ENCODE measurements at places on chromosomes 1 and 21.
A peak's percentile ranks its signal among the peaks of the same experiment; 100 is the strongest.

- DNase-seq, result no peak
Observed at GRCh38 chr21:34844924-34845238, 176.1 kb downstream of the CLIC6 start.

DNA sequence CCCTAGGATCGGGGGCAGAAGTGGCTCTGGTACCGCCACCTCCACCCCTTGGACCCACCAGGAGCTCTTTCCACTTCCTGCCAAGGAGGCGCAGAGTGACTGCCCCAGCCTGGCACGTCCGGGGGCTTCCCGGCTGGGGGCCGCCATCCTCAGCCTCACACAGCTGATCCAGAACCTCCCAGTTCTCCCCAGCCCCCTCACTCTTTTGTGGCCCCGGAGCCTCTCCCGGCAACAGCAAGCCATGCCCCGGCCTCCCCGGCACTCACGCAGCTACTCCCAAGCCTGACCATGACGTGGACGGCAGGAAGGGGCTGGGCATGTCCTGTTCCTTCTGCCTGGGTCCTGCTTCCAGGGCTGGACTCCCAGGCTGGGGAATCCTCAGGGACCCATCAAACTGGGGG is 17.1 kb downstream of the TP73 start:
- DNase-seq, result no peak

GRCh38 chr1:20950679-20951078 is 163.6 kb upstream of the HP1BP3 start:
- no peak for DNase-seq

- DNase-seq, result no peak
Observed at GRCh38 chr1:182185842-182186756, 124.6 kb upstream of the ZNF648 start.

DNA sequence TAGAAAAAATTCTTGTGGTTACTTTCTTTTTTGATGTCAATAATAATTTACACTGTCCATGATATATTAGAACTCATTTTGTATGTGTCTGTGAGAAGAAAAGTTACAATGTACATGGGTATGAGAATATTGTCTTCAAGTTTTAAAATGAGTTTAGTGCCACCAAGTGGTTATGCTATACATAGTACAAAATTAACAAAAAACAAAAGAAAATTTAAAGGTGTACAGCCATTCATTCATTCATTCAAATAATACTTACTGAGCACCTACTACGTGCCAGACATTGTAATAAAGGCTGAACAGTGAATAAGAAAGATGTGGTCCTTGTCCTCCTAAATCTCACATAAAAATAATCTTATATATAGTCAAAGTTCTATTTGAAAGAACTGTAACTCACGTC is 27.7 kb downstream of the UCHL5 start:
- DNase-seq, result peak; percentile 31

GRCh38 chr1:80047791-80048190 is 1041.3 kb upstream of the ADGRL4 start:
- DNase-seq, result no peak

DNA sequence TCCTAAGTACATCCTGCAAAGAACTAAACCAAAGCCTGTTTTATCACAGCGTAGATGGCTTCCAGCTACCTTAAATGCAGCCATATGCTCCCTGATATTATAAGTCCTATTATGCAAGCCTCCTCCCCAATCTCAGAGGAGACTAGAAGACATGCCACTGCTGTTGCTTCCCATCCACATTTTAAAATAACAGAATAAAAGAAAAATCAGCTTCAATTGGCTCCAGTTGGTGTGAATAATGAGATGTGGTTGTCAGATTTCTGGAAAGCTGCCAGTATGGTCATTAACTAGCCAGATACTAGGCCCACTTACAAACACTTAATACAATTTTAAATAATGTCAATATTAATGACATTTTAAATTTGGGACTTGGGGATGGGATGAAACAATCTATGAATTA is 25.7 kb downstream of the WARS2 start:
- no peak for DNase-seq

DNA sequence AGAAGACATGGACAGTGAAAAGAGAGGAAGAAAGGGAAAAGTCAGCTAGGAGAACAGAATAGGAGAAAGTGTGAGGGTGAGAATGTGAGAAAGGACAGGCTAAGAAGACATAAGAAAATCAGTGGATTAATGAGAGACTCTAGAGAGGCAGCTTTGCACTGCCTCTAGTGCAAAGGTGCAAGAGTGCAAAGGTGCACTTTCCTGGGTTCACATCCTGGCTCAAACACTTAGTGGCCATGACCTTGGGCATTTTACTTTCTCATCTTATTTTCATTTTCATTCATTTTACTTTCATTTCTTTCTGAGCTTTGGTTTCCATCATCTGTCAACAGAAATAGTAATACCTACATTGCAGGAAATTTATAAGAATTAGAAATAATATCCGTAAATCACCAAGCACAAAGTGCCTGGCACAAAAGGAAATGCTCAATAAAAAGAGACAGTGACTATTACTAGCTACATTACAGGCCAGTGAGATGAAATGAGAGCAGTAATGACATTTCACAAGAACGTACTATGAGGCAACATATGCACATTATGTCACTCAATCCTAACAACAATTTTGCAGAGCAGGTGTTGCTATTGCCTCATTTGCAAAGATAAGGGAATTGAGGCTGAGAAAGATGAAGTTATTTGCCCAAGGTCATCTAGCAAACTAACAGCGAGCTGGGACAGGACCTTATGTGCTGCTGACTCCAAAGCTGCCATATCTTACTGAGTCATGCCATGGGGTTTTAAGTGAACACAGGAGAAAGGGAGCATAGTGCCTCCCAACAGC is 107.0 kb upstream of the TLR5 start:
- no peak for DNase-seq

DNA sequence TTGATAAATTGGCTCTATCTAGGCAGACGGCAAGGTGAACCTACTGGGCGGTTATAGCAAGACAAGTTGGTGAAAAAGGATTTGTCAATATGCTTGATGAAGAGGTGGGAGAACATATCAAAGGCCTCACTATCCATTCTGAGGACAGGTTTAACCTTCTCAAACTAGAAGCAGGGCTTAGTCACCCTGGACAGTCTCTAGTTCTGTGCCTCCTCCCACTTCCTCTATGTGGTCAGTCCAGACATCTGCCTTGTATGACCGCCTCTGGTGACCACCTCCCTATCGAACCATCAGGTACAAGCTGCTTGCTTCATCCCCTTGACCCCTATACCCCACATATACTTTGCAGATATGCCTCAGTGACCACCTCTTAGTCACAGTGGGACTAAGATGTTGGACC is 2.3 kb upstream of the SCYL3 start:
- DNase-seq, result no peak

DNA sequence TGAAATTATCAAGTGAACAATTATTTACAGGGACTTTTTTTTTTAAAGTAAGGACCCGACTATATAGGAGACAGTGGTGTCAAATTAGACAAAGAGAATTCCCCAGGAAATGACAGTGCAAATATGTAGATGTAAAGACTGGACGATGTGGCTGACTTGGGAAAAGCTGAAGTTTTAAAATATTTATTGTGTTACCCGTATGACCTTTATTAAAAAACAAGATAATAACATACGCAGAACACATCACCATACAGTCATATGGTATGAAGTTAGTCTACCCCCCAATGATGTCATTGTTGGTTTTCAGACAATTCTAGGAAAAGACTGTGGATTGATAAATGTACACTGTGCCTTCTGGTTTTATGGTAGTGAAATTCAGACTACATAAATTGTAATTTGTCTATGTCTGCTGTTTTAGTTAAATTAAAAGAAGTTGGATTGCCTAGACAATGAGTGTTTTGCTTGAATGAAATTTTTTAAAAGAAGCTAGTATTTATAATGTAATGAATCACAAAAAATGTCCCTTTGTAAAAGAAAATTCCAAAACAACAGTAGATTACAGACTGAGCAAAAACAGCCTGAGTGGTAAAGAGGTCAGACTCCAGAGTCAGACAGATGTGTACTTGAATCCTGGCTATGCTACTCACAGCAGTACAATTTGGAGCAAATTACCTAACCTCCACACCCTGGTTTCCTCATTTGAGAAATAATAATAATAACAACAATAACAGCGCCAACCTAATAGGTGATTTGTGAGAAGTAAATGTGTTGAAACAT is 15.5 kb upstream of the PDC start:
- DNase-seq, result no peak

GRCh38 chr1:26862781-26863684 is at the start of gene SFN:
TSS of gene SFN (plus strand) at chr1:26863149. CDS start at chr1:26863213, 64 bp downstream.
- peak; percentile 59 for DNase-seq

- no peak for DNase-seq
Observed at GRCh38 chr1:201946224-201946908, at the start of gene LMOD1. TSS of gene LMOD1 (minus strand) at chr1:201946548. CDS start at chr1:201946340, 208 bp downstream.

DNA sequence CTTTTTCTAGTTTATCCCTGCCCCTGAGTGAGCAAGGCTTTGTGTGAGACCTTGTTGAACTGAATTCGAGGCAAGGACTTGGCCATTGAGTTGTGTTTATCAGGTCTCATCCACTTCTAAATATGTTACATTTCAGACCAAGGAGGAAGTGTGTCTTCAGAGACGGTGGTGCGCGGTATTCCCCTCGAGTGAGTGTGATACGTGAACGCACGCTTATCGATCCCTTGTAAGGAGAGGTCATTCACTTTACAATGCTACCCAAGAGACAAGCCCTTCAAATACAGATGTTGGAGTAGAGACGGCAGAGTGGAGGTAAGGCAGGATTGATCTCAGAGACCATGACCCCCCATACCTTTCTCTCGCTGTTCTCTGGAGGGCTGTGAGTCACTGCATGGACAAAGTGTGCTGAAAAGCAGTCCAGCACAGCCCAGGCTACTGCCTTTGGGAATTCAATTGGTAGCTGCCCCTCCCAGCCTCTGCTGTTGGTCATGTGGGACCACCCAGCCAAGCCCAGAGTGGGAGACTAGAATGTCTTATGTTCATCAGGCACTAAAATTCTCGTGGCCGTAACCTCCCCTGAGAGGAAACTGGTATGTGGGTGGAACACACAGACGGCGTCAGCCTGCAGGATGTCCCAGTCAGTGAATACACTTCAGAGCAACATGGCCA is 16.3 kb upstream of the MTARC1 start:
- DNase-seq, result no peak

DNA sequence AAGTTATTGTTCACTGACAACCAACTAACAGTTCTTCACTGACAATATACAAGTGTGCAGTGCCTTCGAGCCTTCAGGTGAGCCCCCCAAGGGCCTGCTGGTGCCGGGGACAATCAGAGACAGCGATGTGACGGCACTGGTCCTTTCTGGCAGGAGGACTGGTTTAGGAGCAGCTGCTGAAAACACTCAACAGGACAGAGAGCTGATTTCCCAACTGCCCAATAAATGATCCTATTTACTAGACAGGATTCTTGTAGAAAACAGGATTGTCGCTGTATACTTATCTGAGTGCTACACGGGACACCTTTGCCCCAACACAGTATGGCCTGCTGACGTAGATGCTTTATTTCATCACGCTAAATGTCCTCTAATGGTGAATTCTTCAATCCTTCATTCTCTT is 65.4 kb downstream of the TP53BP2 start:
- no peak for DNase-seq
